Activated CD4-positive, alpha-beta memory T cell treated with anti-CD3 and anti-CD28 coated beads for 36 hours (primary cell): ENCODE measurements at places on chromosomes 11 and 22. TPM values are rescaled to one million over a fixed set of nuclear protein-coding genes. Genes with fewer than 3 reads are reported as not detected.

- H3K27me3 ChIP-seq: no peaks in the 10 kb centered on the region
- no peak overlapping the region for H3K4me3 ChIP-seq
- no peak for DNase-seq
Observed at GRCh38 chr11:15967966-15968365, 388.4 kb downstream of the SOX6 start.

OR5B21 gene
- total RNA-seq: not detected

GRCh38 chr11:1360835-1361357 is 28.8 kb upstream of the BRSK2 start:
- H3K27ac ChIP-seq: no peak overlapping the region
- H3K36me3 ChIP-seq: no peaks in the 10 kb centered on the region
- no peak overlapping the region for H3K4me3 ChIP-seq
- H3K4me1 ChIP-seq: no peaks in the 10 kb centered on the region
- H3K27me3 ChIP-seq: peaks cover 11% of the 10 kb centered on the region

DNA sequence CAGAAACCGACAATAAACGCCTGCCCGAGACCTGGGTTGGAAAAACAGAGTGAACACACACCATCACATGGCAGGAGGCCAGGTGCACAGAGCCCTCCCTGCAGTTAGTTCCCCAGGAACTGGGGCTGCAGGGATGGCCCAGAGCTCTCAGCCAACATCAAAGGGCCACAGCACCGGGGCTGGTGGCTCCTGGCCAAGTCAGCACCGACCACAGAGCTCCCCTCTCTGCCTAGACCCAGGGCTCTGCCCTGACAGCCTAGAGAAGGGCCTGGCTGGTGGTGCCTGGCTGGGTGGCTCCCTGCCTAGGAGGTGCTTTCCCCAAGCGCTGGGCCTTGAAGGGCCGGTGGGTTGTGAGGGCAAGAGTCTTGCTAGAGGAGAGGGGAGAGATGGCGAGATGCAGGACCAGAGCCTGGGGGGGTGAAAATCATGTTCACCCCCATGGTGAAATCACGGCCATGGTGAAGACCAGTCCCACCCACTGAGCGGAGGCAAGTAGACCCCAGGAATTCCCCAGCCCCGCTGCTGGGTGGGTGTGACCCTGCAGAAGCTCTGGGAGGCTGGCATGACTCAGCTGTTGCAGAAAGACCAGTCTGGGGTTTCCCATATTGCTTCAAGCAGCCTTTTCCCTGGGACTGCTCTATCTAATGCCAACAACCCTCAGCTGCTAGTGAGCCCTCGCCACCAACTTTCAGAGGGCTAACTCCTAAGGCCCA is 7.2 kb upstream of the BID start:
- peaks cover 56% of the 10 kb centered on the region for H3K4me1 ChIP-seq
- H3K27ac ChIP-seq: peak overlapping the region; percentile 46
- peaks cover 1% of the 10 kb centered on the region for H3K36me3 ChIP-seq
- H3K27me3 ChIP-seq: no peaks in the 10 kb centered on the region

- no peak overlapping the region for H3K4me3 ChIP-seq
- no peaks in the 10 kb centered on the region for H3K4me1 ChIP-seq
- peaks cover 1% of the 10 kb centered on the region for H3K27me3 ChIP-seq
- no peak for DNase-seq
- no peak overlapping the region for H3K27ac ChIP-seq
- H3K36me3 ChIP-seq: no peaks in the 10 kb centered on the region
Observed at GRCh38 chr11:12042215-12042676, 33.8 kb upstream of the DKK3 start.

- no peak for DNase-seq
- H3K36me3 ChIP-seq: peaks cover 29% of the 10 kb centered on the region
- H3K27ac ChIP-seq: no peak overlapping the region
- peaks cover 45% of the 10 kb centered on the region for H3K4me1 ChIP-seq
Observed at GRCh38 chr22:20931126-20931654, 14.0 kb downstream of the CRKL start.

NRXN2 gene
- total RNA-seq: 0.41 TPM

- no peak for DNase-seq
- H3K4me3 ChIP-seq: no peak overlapping the region
- H3K4me1 ChIP-seq: no peaks in the 10 kb centered on the region
- H3K27ac ChIP-seq: no peak overlapping the region
Observed at GRCh38 chr11:46264976-46265375, 12.5 kb upstream of the CREB3L1 start.

DNA sequence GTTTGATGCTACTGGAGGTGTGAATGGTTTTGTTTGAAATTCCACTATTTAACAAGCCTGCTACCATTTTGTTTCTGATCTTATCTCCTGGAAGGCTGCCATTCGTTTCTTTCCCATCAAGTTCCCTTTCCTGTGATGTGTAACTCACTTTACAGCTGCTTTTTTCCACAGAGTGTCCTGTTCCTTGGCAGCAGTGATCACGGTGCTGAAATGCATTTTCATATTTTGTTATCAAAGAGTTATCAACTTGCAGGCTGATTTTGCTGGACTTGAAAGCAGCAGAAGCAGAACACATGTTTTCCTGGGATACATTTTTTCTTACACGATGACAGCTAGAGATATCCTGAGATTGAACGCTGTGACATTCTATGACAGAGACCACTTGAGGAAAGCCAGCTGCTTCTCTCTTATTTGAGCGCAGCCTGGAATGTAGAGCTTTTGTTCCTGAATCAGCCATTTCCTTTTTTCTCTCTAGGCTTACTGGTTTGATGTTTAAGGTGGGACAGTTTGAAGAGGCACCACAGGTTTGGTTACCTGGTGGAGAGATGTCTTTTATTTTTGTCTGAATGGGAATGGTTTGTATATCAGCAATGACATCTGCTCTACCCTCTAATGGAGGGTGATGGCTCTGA is 34.7 kb downstream of the PRR14L start:
- H3K27ac ChIP-seq: no peak overlapping the region
- no peak overlapping the region for H3K4me3 ChIP-seq
- DNase-seq: no peak
- peaks cover 50% of the 10 kb centered on the region for H3K36me3 ChIP-seq

RCOR2 gene
- 0.21 TPM for total RNA-seq

- H3K27me3 ChIP-seq: peaks cover 25% of the 10 kb centered on the region
- no peak overlapping the region for H3K4me3 ChIP-seq
- H3K36me3 ChIP-seq: no peaks in the 10 kb centered on the region
Observed at GRCh38 chr22:29112681-29113080, 39.8 kb downstream of the KREMEN1 start.

CST6 gene
- not detected for total RNA-seq

GRCh38 chr11:110828086-110828485 is 115.8 kb upstream of the ARHGAP20 start:
- no peaks in the 10 kb centered on the region for H3K36me3 ChIP-seq
- no peak overlapping the region for H3K4me3 ChIP-seq
- peaks cover 8% of the 10 kb centered on the region for H3K27me3 ChIP-seq

GRCh38 chr11:71279916-71280645 is 27.7 kb upstream of the SHANK2 start:
- no peak for DNase-seq
- H3K27ac ChIP-seq: no peak overlapping the region
- H3K36me3 ChIP-seq: no peaks in the 10 kb centered on the region
- H3K4me1 ChIP-seq: no peaks in the 10 kb centered on the region

GRCh38 chr11:112042161-112042960 is 17.2 kb downstream of the DLAT start:
- peaks cover 49% of the 10 kb centered on the region for H3K36me3 ChIP-seq
- no peaks in the 10 kb centered on the region for H3K27me3 ChIP-seq
- no peak for DNase-seq
- H3K4me1 ChIP-seq: peaks cover 2% of the 10 kb centered on the region

DNA sequence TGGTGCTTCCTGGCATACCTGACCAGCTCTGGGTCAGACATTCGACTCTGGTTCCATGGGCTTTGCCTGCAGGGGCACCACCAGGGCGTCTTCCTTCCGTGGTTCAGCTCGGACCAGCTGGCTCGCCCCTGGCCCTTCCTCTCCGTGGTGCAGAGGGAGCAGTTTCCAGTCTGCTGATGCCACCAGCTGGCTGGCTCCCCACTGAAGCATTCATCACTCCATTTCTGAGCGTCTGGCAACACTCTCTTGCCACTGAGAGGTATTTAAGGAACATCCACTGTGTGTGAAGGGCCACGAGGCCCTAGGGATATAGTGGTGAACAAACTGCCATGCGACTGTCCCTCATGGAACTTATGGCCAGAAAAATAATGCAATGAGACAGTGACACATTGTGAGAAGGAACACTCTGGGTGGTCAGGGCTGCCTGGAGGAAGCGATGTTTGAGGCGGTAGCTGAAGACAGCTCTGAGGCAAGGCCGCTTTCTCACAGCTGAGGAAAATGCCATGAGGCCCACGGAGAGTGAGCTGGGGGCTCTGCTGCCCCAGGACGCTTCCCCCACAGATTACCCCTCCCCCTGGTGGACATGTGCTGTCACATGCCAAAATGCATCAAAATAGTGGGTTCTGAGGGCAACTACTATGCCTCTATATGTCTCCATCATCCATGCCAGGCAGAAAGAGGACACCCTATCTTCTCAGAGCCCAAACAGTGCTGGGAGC is 44.9 kb upstream of the ARFGAP3 start:
- no peaks in the 10 kb centered on the region for H3K27me3 ChIP-seq
- H3K36me3 ChIP-seq: no peaks in the 10 kb centered on the region
- no peak overlapping the region for H3K27ac ChIP-seq
- peaks cover 5% of the 10 kb centered on the region for H3K4me1 ChIP-seq
- DNase-seq: no peak

GRCh38 chr11:72774499-72774898 is 19.3 kb downstream of the STARD10 start:
- H3K27me3 ChIP-seq: no peaks in the 10 kb centered on the region
- H3K27ac ChIP-seq: no peak overlapping the region
- peaks cover under 1% of the 10 kb centered on the region for H3K4me1 ChIP-seq
- no peak for DNase-seq

GRCh38 chr11:58919980-58920379 is 19.3 kb upstream of the GLYATL1 start:
- DNase-seq: no peak
- H3K4me1 ChIP-seq: peaks cover 9% of the 10 kb centered on the region
- H3K27me3 ChIP-seq: peaks cover 4% of the 10 kb centered on the region
- no peak overlapping the region for H3K27ac ChIP-seq

DNA sequence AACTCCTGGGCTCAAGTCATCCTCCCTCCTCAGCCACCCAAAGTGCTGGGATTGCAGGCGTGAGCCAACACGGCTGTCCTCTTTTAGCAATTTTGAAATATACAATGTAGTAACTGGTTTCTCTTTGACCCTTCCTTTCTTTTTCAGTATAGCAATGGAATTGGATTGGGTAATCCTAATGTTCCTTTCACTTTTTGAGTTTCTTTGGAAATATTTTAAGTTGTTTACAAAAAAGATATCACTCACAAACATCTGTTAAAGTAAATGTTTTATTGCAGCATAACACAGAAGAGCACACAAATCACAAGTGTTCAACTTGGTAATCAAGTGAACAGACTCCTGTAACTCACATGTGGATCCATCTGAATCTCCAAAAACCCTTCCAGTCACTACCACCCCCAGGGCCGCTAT is 44.6 kb upstream of the EP300 start:
- H3K27ac ChIP-seq: no peak overlapping the region
- DNase-seq: no peak
- no peaks in the 10 kb centered on the region for H3K27me3 ChIP-seq
- peaks cover under 1% of the 10 kb centered on the region for H3K4me1 ChIP-seq
- H3K36me3 ChIP-seq: no peaks in the 10 kb centered on the region
- no peak overlapping the region for H3K4me3 ChIP-seq

DNA sequence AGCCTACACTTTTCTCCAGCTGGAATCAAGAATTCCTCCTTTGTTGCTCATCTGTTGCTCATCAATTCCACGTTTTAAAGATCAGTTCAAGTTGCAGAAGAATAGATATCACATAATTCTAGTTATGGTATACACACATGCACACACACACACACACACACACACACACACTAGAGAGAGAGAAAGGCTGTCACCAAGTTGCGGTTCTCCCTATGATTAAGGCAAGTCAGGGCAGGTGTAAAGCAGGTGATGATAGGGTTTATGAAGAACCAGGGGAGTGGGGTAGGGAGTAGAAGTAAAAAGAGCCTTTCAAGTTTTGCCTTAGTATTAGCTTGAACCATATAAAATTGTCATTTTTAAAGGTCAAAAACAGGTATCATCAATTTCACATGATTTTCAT is 31.7 kb upstream of the TMPRSS4 start:
- H3K4me1 ChIP-seq: peaks cover 82% of the 10 kb centered on the region
- peak overlapping the region; percentile 91 for H3K27ac ChIP-seq
- H3K36me3 ChIP-seq: no peaks in the 10 kb centered on the region

- no peak overlapping the region for H3K27ac ChIP-seq
- DNase-seq: no peak
- no peak overlapping the region for H3K4me3 ChIP-seq
- H3K4me1 ChIP-seq: no peaks in the 10 kb centered on the region
- H3K27me3 ChIP-seq: peaks cover 7% of the 10 kb centered on the region
Observed at GRCh38 chr22:45960477-45961386, 16.2 kb downstream of the WNT7B start.

SLC25A22 gene
- 32.2 TPM for total RNA-seq

DNA sequence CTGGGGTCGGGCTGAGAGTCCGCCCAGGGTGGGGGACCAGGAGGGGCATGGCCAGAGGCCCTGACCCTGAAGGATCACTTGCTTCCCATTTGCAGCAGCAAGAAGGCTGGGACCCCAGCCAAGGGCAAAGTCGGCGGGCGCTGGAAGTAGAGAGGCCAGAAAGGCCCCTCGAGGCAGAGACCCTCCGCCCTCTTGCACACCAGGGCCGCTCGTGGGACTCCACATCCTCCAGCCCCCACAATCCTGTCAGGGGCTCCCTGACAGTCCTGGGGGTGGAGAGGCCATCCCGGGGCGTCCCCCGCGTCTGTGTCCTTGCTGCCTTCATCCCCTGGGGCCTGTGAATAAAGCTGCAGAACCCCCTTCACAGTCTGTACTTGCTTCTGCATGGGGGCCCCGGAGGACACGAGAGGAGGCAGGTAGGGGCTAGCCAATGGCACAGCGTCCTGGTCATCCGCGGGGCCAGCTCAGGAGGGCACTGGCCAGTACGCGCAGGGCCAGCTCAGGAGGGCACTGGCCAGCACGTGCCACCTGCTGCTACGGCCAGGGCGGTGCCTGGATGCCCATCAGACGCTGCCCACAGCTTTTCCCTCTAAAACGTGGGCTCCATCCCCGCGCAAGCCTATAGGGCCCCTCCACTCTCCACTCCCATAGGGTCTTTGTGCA is 8.7 kb upstream of the MRPL23 start:
- no peaks in the 10 kb centered on the region for H3K27me3 ChIP-seq
- H3K36me3 ChIP-seq: no peaks in the 10 kb centered on the region
- DNase-seq: no peak
- H3K27ac ChIP-seq: no peak overlapping the region
- no peak overlapping the region for H3K4me3 ChIP-seq

GRCh38 chr22:49613511-49614270 is 214.0 kb downstream of the BRD1 start:
- H3K4me1 ChIP-seq: peaks cover under 1% of the 10 kb centered on the region
- DNase-seq: no peak
- no peaks in the 10 kb centered on the region for H3K27me3 ChIP-seq
- H3K4me3 ChIP-seq: no peak overlapping the region

- no peak for DNase-seq
- H3K36me3 ChIP-seq: peaks cover 1% of the 10 kb centered on the region
- H3K27me3 ChIP-seq: no peaks in the 10 kb centered on the region
Observed at GRCh38 chr11:126359431-126360048, 4.1 kb downstream of the ST3GAL4 start.

ACR gene
- total RNA-seq: not detected
